NCI-H2081 (cell line): ENCODE measurements at places on chromosomes 1 and 21.

GRCh38 chr1:221335161-221336101 is 406.5 kb downstream of the DUSP10 start:
- DNase-seq = no peak

- no peak for DNase-seq
Measured at GRCh38 chr1:183138301-183138700, 47.8 kb upstream of the LAMC2 start.

DNA sequence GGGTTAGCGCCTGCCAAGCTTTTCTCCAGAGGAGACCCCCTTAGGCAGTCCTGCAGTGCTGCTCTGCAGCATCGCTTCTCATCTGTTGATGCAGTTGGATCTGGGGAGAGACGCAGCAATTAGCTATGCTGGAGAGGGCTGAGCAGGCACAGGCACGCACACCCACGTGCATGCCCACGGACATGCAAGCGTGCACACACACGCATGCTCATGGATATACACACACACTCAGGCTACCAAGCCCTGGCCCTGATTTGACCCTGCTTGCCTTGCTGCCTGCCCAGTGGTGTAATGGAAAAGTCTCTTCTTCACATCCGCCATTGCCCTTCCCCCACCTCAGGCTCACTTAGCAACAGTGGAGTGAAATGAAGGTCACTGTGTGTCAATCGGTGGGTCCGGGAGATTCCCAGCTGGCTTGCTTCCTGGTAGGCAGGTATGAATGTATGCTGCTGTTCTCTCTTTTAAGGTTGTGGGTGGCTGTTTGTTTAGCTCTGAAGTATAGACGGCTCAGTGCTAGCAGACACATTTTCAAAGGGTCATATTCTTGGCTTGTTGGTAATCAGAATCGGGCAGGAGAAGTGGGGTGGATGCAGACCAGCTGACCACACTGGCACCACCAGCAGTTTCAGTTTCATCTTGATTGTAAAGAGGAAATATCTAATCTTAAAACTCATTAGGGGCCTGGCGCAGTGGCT is 9.5 kb downstream of the ATP1B1 start:
- DNase-seq = no peak

DNA sequence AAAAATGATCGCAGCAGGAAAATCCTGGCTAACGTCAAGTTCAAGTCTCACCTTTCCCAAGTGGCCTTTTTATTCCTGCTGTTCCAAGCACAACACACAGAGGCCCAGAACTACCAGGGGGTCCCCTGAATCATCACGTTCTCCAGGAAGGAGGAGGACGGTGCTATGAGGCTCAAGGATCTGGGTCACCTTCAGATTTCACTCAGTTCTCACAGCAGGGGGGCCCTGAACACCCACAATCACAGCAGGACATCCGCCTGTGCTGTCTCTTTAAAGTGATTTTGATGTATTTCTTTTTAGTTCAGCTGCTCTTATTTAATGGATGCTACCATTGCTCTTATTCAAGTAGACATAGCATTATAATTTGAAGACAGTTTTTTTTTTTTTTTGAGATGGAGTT is 173.4 kb downstream of the HUNK start:
- DNase-seq = no peak

GRCh38 chr1:2251363-2251762 is 23.2 kb downstream of the SKI start:
- DNase-seq = no peak

DNA sequence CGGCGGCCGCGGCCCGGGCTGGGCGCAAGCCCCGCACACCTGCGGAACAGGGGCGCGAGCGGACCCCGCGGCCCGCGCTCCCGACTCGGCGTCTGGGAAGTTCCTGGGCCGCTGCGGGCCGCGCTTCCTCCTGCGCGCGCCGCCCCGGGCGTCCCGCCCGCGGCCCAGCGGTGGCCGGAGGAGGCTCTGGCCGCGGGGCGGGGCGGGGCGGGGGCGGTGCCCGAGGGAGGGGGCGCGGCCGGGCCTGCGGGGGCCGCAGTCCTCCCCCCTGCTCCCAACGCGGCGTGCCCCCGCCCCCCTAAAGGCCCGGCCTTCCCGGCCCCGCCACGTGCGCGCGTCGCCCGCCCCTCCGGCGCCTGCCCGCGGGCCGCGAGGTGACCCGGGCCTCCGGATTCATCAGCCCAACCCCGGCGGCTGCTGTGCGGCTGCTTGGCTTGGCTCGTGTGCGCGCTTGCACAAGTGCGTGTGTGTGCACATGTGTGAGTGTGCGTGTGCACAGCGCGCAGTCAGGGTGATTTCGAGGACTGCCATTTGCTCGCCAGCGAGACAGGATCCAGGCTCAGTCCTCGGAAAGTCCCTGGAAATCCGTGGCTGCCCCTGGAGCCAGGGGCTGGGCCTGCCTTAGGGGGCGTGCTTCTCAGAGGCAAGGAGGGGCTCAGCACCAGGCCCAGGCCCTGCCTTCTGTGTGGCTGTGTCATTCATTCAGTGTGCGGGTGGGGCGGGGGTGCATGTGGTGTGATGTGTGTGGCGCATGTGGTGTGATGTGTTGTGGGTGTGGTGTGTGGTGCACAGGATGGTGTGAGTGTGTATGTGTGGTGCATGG is at the start of gene C2CD2:
TSS of gene C2CD2 (minus strand) at position 188 of the 823 bp plus-strand sequence. CDS start 370 bp downstream, outside the sequence.
- peak; percentile 55 for DNase-seq

- no peak for DNase-seq
Measured at GRCh38 chr1:27507960-27508665, 18.1 kb upstream of the WASF2 start.

DNA sequence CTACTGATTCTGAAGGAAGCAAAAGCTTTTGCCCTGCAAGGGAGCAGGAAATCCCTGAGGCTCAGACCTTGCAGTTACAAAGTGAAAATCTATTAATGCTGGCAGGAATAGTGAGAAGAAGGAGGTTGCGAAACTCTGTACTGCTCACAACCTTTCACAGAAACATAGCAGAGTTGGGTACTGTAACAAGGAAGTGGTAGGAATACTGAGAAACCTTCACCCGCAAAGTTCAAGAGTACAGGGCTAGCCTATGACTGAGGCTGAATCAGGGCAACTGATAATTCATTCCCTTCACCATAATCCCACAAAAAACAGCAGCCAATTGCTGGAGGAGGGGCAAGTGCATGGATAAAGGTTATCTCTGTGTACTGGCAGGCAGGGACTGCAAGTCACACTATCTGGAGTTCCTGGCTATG is 23.9 kb upstream of the KCTD3 start:
- no peak for DNase-seq

DNA sequence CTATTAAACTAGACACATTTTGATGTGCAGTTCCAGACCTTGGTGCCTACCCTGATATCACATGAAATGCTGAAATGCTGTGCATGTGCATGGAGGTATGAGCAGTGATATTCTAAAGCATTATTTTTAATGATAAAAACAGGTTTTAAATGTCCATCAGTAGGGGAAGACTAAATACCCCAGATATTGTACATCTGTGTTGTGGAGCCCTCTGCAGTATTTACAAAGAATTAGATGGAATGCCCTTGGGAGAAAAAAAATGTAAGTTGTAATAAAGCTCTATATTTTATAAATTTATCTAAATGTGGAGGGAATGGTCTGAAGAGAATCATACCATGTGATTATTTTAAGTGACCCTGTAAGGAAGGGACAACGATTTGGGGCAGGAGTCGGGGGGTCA is 39.1 kb upstream of the IGSF5 start:
- no peak for DNase-seq

- DNase-seq = no peak
Measured at GRCh38 chr1:24424990-24425389, 9.4 kb downstream of the NIPAL3 start.

- DNase-seq = peak; percentile 77
Measured at GRCh38 chr1:53182111-53182593, 14.5 kb upstream of the CPT2 start.

- DNase-seq = peak; percentile 15
Measured at GRCh38 chr21:30349572-30349971, 1.2 kb upstream of the KRTAP23-1 start.

DNA sequence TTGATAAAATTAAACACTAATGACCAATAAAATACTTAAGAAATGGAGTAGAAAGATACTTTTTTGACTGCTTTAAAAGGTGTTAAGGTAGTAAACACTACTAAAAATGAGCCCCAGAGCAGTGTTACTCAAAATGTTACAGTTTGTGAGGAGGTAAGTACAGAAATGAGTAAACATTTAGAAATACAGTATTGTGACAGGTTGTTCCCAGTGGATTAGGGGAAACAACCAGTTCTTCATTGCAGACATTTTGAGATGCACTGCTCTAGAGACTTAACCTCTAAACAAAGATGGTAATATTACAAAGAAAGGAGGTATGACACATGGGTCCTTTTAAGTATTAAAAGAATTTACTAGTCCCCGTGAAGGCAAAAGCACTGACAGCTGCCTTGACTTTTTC is 12.7 kb downstream of the DHX9 start:
- no peak for DNase-seq

GRCh38 chr1:184514447-184514846 is 127.6 kb downstream of the C1orf21 start:
- no peak for DNase-seq

DNA sequence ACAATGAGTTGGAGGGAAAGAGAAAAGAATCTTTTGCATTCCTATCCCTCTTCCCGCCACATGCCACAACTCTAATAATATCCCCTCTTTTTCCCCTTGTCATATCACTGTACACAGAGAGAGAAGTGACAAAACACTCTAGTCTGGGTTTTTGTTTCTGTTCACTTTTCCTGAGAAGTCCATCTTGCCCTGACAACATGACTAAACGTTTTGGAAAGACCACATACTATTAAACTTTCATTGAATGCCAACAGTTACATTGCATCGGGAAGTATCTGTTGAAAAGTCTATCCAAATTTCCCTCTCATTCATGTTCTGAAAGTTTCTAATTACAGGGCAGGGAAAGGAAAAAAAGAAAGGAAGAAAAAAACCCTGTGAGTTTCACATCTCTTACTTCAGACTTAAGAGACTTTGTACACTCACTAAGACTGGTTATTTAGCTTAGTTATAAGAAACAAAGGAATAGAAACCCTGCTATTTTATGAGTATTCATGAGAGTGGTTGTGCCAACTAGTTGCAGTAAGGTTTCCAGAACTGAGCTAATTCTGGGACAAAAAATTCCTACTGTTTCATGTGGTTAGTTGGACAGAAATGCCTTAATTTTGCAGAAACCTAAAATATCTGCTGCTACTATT is 16.9 kb downstream of the PLA2G4A start:
- DNase-seq = no peak

GRCh38 chr1:232163533-232163932 is 466.4 kb downstream of the SIPA1L2 start:
- no peak for DNase-seq

- DNase-seq = no peak
Measured at GRCh38 chr1:38690790-38691449, 168.7 kb downstream of the RRAGC start.
